Common myeloid progenitor, CD34-positive (primary cell): ENCODE measurements at places on chromosomes 16 and 17.

DNA sequence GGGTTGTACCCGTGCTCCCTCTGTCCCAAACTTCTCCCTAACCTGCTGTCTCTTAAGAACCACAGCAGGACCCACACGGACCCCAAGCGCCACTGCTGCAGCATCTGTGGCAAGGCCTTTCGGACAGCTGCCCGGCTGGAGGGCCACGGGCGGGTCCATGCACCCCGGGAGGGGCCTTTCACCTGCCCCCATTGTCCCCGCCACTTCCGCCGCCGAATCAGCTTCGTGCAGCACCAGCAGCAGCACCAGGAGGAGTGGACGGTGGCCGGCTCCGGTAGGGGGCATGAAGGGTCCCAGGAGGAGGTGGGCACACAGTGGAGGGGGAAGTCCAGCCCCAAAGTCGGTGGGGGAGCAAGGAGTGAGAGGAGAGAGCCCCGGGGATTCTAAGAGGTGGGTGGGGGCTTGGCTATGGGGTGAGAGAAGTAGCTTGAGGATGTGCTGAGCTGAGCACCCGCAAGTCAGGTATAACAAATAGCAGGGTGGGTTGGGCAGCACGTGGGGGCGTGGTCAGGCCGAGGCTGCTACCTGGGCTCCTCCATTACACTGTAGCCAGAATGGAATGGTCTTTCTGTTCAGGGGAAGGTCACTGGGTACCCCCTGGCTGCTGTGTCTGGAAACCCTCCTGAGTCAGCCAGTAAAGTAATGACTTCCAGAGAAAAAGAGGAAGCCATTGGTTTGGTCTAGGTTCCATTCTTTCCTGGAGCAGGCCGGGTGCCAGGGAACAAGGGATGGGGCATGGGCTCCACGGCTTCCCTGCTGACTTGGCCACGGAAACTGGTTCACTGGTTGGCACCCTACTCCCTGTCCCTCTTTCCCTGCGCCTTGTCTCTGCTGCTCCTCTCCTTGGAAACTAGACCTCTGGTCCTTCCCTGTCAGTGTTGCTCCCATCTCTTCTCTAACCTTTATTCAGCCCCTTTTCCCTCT lies 7.1 kb downstream of the PRSS53 start:
- no peak for DNase-seq

DNA sequence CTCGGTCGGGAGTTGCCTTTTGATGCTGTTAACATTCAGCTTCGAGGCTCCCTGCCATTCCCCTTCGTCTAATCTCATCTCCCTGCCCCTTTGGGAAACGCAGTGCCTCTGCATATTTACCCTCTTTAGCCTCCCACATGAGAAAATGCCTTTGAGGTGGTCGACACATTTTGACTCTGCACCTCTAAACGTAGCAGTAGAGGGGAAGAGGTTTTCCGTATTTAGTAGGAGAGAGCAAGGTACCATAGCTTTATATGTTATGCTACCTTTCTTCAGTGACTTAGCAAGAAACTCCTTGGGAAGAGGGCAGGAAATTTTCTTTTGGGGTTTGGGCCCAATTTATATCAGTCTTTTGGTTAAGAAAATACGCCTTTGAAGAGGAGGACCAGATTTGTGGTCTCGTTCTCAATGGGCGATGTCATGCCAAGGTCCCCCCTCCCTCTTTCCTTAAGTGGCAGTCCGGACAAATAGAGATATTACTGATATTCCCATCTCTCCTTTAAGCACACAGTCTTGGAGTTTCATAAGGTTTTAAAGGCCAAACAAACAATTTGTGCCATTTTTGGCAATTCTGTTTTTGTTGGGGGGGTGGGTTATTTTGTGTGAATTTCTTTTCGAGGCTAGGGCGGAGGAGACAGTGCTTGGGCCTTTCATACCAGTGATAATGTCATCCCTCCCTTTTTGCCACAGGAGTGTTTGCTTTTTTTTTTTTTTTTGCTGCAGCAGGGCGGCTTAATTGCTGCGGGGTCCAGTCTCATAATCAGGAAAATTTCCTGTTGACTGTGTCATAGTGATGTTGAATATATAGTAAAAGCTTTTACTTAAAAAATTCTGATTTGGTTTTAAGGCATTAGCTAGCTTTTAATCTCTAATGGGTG lies 1.5 kb downstream of the PAFAH1B1 start:
- peak; percentile 4 for DNase-seq

DNA sequence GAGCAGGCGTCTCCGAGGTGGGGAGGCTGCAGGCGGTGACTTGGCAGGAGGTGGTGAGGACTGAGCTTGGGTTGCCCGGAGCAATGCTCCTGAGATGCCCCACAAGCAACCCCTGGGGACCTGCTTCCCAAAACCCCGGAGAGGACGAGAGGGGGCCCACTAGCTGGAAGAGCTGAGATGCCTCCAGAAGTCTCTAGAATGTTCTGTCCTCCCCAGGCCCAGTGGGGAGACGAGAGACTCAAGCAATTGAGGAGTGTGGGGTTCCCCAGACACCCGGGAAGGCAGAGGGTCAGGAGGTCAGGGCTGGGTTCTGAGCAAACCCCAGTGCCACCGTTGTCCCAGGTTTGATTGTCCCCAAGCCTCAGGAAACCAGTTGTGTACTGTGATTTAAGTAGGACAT lies 21.2 kb upstream of the ATP2C2 start:
- no peak for DNase-seq

GRCh38 chr17:81387100-81388090 lies 7.9 kb upstream of the BAHCC1 start:
- peak; percentile 75 for DNase-seq

GRCh38 chr16:58999762-59000161 lies 265.6 kb upstream of the GOT2 start:
- no peak for DNase-seq
